ENCODE measurements at places on chromosomes 7 and 10.

DNA sequence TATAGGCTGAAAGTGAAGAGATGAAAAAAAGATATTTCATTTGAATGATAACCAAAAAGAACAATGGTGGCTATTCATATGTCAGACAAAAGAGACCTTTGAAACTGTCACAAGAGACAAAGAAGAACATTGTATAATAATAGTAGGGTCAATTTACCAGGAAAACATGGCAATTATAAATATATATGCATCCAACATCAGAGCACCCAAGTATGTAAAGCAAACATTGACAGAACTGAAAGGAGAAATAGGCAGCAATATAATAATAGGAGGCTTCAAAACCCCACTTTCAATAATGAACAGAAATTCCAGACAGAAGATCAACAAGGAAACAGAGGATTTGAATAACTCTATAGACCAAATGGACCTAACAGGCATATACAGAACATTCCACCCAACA lies 876.2 kb downstream of the GRID1 start:
- no peak for DNase-seq

GRCh38 chr10:64211466-64211865 lies 690.3 kb downstream of the REEP3 start:
- no peak for DNase-seq

- no peak for DNase-seq
Measured at GRCh38 chr7:91598791-91599190, 281.7 kb downstream of the MTERF1 start.

DNA sequence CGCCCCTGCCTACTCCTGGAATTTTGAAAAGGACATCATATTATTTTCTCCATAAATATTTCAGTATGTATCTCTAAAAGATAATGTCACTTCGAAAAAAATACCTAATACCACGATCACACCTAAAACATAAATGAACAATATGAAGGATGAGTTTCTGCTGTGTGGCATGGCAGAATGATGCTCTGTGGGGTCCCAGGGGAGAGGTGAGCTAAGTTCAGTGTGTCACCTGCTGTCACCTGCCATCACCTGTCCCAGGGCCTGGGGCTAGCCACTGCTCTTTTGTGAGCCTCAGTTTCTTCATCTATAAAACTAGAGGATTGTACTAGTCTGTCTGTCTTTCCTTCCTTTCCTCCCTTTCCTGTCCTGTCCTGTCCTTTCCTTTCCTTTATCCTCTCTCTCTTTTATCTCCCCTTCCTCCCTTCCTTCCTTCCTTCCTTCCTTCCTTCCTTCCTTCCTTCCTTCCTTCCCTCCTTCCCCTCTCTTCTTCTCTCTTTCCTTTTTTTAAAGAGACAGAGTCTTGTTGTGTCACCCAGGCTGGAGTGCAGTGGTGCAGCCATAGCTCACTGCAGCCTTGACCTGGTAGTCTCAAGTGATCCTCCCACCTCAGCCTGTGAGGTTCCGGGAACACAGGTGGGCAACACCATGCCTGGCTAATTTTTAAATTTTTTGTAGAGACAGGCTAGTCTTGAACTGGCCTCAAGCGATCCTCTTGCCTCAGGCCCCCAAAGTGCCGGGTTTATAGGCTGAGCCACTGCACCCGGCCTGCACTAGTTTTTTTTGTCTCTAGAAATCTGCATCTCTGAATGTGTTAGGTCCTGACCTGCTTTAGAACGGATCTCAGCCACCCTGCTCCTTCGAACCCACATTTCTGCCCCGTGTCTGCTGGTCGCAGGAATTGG lies 43.1 kb downstream of the CUX1 start:
- no peak for DNase-seq

DNA sequence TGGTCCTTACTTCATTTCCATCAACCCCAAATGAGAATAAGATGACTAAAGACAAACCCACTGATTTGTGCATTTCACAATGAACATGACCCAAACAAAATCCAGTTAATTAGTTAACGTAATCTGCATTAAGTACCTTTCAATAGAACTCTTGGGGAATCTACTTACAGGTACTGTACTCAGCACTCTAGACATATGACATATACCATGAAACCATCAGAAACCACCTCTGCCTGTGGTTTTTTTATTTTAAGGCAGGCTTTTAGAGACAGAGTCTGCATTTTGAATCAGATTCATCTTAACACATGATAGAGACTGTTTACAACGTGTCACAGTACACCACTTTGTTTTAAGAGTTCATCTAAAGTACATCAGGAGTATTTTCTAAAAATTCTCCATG lies 168.4 kb downstream of the BTAF1 start:
- no peak for DNase-seq

DNA sequence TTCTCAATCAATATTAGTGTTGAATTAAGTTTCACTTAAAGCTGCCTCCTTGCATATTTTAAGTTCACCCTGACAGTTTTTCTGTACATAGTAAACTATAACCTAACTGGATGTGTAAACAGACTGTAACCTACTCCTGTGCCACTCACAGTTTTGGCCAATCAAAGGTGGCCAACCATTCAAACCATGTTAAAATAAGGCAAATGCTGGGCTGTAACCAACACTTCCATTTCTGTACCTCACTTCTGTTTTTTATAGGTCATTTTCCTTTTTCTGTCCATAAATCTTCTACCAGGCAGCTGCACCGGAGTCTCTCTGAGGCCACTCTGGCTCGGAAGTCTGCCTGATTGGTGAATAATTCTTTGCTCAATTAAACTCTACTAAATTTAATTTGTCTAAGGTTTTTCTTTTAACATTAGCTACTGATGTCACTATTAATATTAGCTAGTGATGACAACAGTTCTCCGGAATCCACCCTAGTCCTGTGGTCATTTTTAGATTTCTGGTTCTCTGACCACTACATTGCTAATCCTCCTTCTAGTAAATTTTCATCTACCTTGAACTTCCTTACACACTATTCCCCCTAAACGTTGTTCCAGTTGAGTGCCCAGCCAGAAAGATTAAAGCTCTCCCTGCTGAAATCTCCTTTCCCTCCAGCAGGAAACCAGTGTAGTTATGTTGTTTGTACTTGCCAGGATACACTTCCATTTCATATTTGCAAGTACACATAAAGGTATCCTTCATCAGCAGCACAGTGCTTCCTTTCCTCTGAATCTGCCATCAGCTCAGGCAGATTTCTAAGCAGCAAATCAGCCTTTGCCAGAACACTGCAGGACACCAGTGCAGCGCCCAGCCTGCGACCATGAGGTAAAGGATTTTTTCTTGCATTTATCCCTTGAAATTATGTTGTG lies 18.6 kb upstream of the IFIT2 start:
- DNase-seq, result no peak

DNA sequence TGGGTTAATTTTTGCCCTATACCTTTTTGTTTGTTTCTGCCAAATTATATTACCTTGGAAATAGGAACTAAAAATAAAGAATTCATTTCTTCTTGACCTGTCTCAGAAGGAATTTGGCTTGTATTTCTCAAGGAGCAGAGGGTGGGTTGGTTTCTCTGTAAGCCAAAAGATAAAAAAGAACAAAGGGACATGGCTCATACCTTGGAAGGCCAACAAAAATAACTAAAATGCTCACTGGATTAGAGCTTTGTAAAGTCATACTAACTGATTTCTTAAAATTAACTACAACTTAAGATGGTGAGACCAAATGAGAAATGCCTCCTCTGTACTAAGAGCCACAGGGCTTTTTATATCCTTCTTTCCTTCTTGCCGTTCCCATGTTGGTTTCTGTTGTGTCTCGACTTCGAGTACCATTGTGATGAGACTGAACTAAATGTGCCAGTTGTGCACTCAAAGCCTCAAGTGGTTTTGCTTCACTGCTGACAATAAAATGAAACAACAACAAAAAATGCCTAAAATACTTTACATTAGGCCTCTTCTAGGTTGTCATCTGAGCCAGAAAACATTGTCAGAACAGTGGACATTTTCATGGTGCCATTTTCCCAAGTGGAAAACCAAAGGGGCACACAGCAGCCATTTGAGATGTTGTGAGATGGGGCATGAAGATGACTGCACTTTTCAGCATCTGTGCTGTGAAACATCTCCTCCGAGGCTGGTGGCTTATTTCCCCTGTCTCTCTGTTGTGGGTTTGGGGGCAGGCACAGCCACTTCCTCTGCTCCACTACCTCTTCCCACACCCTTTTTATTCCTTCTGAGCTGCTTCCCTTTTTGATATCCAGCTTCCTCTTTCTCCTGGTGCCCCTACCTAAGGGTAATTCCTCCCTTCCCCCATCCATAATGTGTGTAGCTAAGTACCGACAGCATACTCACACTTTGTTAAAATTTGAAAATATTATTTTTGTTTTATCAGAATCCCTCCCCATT lies 51.8 kb upstream of the AGR3 start:
- no peak for DNase-seq

- no peak for DNase-seq
Measured at GRCh38 chr7:50962281-50962883, 179.7 kb upstream of the GRB10 start.

- no peak for DNase-seq
Measured at GRCh38 chr7:38410056-38410455, 136.6 kb upstream of the TARP start.

GRCh38 chr7:81482600-81483186 lies 287.2 kb downstream of the HGF start:
- DNase-seq, result no peak

DNA sequence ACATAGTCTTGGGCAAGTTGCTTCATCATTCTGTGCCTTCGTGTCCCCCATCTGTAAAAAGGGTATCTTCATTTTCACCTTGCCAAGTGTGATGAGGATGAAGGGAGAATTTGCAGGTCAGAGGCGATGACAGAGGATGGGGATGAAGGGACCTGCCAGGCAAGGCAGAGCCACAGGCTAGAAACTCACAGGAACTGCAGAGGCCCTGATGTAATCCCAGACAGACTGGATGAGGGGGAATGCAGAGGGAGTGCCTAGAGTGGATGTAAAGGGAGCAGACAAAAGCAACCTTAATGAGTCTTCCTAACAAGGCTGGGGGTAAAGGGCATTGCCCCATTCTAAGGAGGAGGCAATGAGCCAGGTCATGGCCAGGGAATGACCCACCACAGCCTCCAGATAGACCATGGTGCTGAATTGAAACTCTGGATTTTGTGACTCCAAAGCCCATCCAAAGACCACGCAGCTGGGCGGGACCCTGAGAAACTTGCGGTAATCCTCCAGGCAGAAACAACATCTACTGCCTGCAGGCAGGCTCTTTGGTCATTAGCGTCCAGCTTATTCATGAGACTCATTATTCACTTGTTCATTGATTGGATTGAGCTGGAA lies 1.9 kb downstream of the ANTXRL start:
- DNase-seq, result no peak

- DNase-seq, result no peak
Measured at GRCh38 chr10:33178026-33178755, 156.3 kb downstream of the NRP1 start.

DNA sequence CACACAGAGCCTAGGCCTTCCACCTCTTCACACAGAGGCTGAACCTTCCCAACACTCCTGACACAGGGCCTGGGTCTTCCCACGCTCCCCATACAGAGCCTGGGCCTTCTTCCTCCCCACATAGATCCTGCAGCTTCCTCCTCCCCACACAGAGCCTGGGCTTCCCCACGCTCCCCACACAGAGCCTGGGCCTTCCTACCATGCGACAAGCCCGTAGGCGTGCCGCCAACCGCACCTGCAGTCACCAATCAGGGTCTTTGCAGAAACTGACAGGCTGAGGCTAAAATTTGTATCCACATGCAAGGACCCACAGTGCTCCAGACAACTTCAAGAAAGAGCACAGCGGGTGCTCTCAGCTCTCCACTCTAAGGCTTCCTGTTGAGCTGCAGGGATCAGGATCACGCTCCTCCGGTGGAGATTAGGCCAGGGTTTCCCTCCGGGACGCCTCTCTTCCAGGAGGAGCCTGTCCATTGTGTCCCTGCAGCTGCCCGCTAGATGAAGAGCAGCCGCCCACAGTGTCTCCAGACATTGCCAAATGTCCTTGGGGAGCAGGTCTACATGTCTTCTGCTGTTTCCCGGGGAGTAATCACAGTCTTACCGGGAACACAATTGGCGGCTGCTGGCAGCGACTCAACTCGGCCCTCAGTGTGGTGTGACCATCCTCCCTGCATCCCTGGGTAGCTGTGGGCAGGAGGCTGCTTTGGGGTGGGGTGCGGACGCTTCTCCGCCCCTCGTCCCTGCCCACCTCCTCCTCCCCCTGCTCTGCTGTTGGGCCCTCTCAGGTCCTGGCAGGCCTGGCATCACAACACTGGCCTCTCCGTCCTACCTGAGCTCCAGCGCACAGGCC lies 9.7 kb downstream of the CFAP46 start:
- DNase-seq, result no peak

GRCh38 chr7:106855540-106856132 lies 9.4 kb upstream of the PIK3CG start:
- no peak for DNase-seq

DNA sequence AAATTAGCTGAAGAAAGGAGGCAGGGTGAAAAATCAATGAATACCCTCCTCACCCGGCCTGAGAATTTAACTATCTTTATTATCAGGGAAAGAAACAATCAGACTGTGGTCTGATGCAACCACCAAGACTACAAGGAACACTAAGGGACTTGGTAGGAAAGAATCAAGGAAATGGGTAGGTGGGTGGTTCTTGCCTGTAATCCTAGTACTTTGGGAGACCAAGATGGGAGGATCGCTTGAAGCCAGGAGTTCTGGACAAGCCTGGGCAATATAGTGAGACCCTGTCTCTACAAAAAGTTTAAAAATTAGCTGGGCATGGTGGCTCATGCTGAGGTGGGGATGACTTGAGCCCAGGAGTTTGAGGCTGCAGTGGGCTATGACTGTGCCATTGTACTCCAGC lies 12.6 kb downstream of the SMURF1 start:
- DNase-seq, result no peak

- no peak for DNase-seq
Measured at GRCh38 chr7:103702454-103702853, 256.4 kb upstream of the SLC26A5 start.

- no peak for DNase-seq
Measured at GRCh38 chr7:27185013-27185853, at the start of gene HOXA11. TSS of gene HOXA11 (minus strand) at chr7:27185232. CDS start at chr7:27185144, 88 bp downstream.

GRCh38 chr7:1817061-1817712 lies 147.1 kb downstream of the ELFN1 start:
- DNase-seq, result no peak

GRCh38 chr7:66503551-66504031 lies 125.1 kb upstream of the KCTD7 start:
- no peak for DNase-seq

- no peak for DNase-seq
Measured at GRCh38 chr10:72727130-72727529, 35.2 kb downstream of the MCU start.

All from activated CD8-positive, alpha-beta memory T cell treated with anti-CD3 and anti-CD28 coated beads, Interleukin-2, amount 50 U/mL, for 4 hours (primary cell).